ENCODE measurements at places on chromosomes 3 and 15.

DNA sequence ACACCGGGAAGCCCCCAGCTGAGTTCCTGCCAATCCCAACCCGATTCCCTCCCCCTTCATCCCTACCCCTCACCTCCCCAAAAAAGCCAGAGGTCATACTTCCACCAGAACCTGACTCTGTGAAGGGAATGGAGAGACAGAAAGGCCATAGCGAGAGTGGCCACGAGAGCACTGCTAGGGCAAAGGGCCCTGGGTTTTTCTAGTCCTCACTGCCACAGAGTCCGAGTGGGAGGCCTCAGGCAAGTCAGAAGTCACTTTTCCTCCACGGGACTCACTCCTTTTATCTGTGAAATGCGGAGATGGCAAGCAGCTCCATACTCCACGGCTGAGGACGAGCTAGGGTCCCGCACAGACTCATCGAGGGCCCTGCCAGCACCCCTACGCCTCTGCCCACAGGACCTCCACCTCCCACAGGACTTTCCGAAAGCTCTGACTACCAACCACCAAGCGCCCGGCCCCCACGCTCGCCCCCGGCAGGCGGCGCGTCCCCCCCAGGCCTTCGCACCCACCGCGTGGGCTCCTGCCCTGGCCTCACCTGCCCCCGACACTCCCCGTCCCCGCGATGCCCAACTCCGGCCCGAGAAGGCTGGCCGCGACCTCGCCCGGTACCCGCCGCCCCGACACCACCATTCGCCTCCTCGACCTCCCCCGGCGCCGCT is 792 bp downstream of the ATP13A3 start:
- peaks cover 19% of the 10 kb centered on the region for H3K36me3 ChIP-seq
- no peak overlapping the region for H3K27ac ChIP-seq
- no peak for DNase-seq

- H3K36me3 ChIP-seq = peaks cover 34% of the 10 kb centered on the region
- H3K4me3 ChIP-seq = no peak overlapping the region
- H3K27me3 ChIP-seq = no peaks in the 10 kb centered on the region
- no peaks in the 10 kb centered on the region for H3K4me1 ChIP-seq
Measured at GRCh38 chr15:28178727-28179126, 79.6 kb upstream of the OCA2 start.

DNA sequence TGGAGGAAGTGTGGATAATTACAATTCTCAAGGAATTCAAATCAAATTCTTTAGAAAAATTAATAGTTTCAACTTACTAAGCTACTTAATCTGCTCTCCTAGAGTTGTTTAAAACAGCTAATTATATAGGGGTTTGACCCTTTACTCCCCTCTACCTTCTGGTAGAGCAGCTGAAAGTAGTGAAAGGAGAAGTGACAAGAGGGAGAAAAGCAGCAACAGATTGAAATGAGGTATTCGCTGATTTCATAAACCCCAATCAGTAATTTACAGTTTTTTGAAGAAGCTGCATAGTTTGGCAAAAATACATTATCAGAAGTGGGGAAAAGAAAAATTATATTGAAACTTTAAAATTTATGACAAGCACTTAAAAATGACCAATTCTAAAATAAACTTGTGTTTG is 52.8 kb downstream of the ZMAT3 start:
- no peak overlapping the region for H3K27ac ChIP-seq
- H3K4me1 ChIP-seq = no peaks in the 10 kb centered on the region
- no peak overlapping the region for H3K4me3 ChIP-seq
- H3K36me3 ChIP-seq = no peaks in the 10 kb centered on the region
- no peaks in the 10 kb centered on the region for H3K27me3 ChIP-seq
- no peak for DNase-seq

GRCh38 chr15:80485370-80486164 is 81.4 kb downstream of the ARNT2 start:
- no peak for DNase-seq
- no peak overlapping the region for H3K4me3 ChIP-seq
- peaks cover 6% of the 10 kb centered on the region for H3K4me1 ChIP-seq
- no peak overlapping the region for H3K27ac ChIP-seq
- peaks cover 3% of the 10 kb centered on the region for H3K36me3 ChIP-seq
- H3K27me3 ChIP-seq = no peaks in the 10 kb centered on the region

- no peak for DNase-seq
- no peaks in the 10 kb centered on the region for H3K4me1 ChIP-seq
- H3K27me3 ChIP-seq = no peaks in the 10 kb centered on the region
Measured at GRCh38 chr3:132537297-132537696, 59.8 kb upstream of the ACKR4 start.

DNA sequence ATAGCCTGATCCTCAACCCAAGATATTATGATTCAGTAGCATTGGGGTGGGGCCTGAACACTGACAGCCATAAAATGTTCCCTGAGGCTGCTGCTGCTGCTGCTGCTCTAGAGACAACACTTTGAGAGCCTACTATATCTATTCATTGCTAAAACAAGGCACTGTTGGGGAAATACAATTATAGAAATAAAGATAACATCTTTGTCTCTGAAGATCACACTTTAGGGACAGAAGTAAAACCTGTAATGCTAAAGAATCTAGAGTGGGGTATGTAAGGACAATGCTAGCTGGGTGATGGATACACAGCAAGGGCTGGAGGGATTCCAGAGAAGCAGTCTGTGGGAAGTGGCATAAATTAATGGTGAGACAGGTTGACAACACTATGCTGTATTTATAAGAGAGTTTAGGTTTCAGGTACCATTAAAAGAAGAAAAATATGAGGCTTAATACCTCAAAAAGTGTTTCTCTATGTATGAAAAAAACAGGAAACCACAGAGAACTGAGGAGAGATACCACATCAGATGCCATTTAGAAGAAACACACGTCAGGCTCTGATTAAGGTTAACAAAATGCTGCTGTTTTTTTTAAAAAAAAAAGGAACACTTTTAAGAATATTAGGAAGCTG is 115.9 kb downstream of the CBLB start:
- H3K4me1 ChIP-seq = no peaks in the 10 kb centered on the region
- peaks cover 5% of the 10 kb centered on the region for H3K36me3 ChIP-seq
- H3K27ac ChIP-seq = no peak overlapping the region
- no peaks in the 10 kb centered on the region for H3K27me3 ChIP-seq

- H3K27me3 ChIP-seq = no peaks in the 10 kb centered on the region
- no peak overlapping the region for H3K27ac ChIP-seq
- peaks cover 6% of the 10 kb centered on the region for H3K36me3 ChIP-seq
- H3K4me3 ChIP-seq = no peak overlapping the region
- no peaks in the 10 kb centered on the region for H3K4me1 ChIP-seq
- DNase-seq = no peak
Measured at GRCh38 chr3:175546115-175546514, 687.0 kb downstream of the NAALADL2 start.

GRCh38 chr3:110324171-110324705 is 747.4 kb upstream of the NECTIN3 start:
- no peak overlapping the region for H3K27ac ChIP-seq
- no peak for DNase-seq
- H3K4me3 ChIP-seq = no peak overlapping the region

DNA sequence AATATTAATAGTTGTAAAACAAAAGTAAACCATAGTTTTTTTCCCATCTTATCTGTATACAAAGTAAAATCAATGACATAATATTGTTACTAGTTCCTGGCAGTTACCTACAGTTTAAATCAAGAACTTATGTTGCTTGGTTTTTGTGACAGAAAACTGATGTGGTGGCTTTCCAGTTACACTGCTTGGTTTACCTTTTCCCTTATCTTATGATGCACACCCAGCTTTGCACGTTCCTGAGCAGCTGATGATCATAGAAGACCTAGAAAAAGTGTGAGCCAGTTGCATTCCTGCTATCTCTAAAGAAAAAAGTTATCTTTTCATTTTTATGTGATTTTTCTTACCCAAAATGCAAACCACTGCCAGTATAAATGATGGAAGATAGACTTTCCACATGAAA is 36.4 kb upstream of the LAMP3 start:
- H3K4me1 ChIP-seq = no peaks in the 10 kb centered on the region
- no peaks in the 10 kb centered on the region for H3K27me3 ChIP-seq
- no peak for DNase-seq
- H3K4me3 ChIP-seq = no peak overlapping the region

DNA sequence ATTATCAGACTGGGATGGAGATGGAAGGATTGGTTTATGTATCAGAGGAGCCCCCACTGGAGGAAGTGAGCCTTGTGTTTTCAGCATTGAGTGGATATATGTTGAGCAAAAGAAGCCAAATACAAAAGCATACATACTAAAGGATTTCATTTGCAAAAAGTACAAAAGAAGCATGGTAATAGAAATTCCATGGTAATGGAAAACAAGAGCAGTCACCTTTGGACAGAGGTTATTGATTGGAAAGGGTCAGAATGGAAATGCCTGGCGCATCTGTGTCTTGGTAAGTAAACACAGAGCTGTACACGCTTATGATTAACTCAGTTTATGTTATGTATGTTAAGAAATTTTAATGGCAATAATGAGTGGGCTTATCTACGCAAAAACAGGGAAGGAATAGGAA is 72.7 kb downstream of the DHX36 start:
- H3K36me3 ChIP-seq = peaks cover 25% of the 10 kb centered on the region
- H3K4me1 ChIP-seq = no peaks in the 10 kb centered on the region
- H3K27me3 ChIP-seq = no peaks in the 10 kb centered on the region
- H3K27ac ChIP-seq = no peak overlapping the region
- no peak for DNase-seq
- H3K4me3 ChIP-seq = no peak overlapping the region

DNA sequence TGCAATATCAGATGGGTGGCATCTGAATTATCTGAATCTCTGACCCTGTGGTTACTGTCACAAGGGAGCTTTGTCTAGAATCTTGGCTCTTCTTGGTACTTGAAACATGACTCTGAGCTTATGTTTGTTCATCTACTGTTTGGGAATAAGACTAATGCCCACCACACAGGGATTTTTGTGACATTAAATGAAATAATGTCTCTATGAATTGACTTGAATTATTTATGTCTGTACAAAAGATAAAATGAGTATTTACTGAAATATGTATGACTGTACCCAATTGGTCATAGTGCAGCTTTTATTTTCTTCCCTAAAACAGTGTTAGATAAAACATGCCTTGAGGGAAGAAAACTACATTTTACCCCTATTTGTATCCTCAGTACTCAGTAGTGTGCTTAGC is 87.9 kb upstream of the ZPLD1 start:
- no peak for DNase-seq
- no peaks in the 10 kb centered on the region for H3K4me1 ChIP-seq
- H3K4me3 ChIP-seq = no peak overlapping the region
- H3K36me3 ChIP-seq = no peaks in the 10 kb centered on the region
- H3K27me3 ChIP-seq = no peaks in the 10 kb centered on the region
- no peak overlapping the region for H3K27ac ChIP-seq

GRCh38 chr3:57331078-57331610 is 38.7 kb upstream of the ASB14 start:
- H3K4me3 ChIP-seq = no peak overlapping the region
- no peaks in the 10 kb centered on the region for H3K27me3 ChIP-seq
- no peak overlapping the region for H3K27ac ChIP-seq
- DNase-seq = no peak

DNA sequence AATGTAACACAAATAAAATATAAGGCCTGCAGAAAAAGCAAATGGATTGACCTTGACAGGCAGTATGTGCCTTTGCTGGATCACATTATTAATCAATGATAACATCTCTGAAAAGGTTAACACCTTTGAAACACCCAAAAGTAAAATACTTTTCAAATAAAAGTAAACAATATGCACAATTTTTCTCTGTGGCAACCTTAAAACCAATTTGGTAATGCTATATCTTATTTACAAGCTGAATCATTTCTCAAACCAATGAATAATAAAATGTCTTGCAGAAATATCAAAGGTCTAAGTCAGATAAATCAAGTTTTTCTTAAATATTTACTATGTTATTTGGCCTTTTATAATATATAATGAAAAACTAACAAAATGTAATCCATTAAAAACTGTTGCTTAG is 1018.7 kb downstream of the ROBO1 start:
- no peaks in the 10 kb centered on the region for H3K27me3 ChIP-seq
- no peaks in the 10 kb centered on the region for H3K36me3 ChIP-seq
- H3K4me3 ChIP-seq = no peak overlapping the region
- H3K4me1 ChIP-seq = no peaks in the 10 kb centered on the region
- H3K27ac ChIP-seq = no peak overlapping the region
- no peak for DNase-seq

DNA sequence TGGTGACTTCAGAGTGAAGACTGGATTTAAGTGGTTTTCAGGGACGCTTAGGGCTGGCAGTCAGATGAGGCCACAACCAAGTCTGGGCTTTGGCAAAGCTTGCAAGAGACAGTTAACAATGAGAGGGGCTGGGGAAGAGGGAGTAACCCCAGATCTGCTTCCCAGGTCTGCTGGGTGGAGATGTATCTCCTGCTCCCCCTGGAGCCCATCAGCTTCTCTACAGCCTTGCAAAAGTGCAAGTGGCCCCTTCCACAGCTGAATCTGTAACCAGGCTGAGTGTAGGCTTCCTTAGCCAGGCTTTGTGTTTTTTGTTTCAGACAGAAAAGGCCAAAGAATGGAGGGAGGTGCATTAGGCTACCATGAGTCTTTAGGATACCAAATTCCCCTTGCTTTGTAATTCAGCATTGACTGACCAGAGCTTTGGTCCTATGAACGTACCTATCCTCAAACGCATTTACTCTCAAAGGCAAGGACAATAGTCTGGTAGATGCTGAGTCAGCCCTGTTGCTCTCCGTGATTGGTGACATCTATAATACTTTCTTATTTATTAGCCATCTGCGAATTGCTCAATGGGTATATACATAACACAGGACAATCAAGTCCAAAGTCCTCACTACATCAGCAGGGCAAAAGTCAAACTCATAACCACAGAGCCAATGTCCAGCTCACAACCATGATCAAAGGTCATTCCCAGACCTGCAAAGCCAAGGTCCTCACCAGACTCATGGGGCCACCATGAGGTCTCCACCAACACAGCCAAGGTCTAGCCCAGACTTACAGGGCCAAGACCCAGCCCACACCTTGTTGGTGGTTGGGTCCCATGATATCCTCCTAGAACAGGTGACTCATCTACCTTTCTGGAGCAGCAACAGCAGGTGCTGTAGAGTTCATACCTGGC is 17.1 kb downstream of the CCDC13 start:
- H3K4me1 ChIP-seq = no peaks in the 10 kb centered on the region
- no peak overlapping the region for H3K4me3 ChIP-seq
- DNase-seq = peak; percentile 71
- H3K27ac ChIP-seq = no peak overlapping the region

DNA sequence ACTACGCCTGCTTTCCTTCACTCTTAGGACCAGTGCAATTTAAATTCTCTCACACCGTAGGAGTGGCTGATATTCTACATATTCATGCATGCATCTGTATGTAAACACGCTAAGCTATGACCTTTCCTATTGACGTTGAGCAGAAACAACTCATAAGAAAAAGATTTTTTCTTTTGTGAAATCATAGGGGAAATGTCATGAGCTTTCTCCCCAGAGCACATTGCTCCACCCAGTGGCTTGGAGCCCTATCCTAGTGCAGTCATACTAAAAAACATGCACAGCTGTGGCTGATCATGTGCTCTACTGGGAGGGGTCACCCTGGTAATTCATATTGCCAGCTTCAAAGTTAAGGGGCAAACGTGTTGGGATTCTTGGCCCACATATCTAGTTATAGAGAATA is 1.8 kb upstream of the MESD start:
- H3K36me3 ChIP-seq = peaks cover 2% of the 10 kb centered on the region
- no peaks in the 10 kb centered on the region for H3K27me3 ChIP-seq
- H3K4me1 ChIP-seq = peaks cover 2% of the 10 kb centered on the region
- no peak overlapping the region for H3K4me3 ChIP-seq
- DNase-seq = no peak

GRCh38 chr3:4822568-4822967 is 156.7 kb upstream of the BHLHE40 start:
- peaks cover 2% of the 10 kb centered on the region for H3K4me1 ChIP-seq
- H3K4me3 ChIP-seq = no peak overlapping the region
- H3K27ac ChIP-seq = no peak overlapping the region
- no peaks in the 10 kb centered on the region for H3K27me3 ChIP-seq
- no peak for DNase-seq
- peaks cover 8% of the 10 kb centered on the region for H3K36me3 ChIP-seq

Measured in H9 (cell line).